ENCODE measurements at places on chromosomes 5 and 9. TPM values are rescaled to one million over a fixed set of nuclear protein-coding genes. Genes with fewer than 3 reads are reported as not detected.

PSAT1 gene
- 0.31 TPM for total RNA-seq

EMB gene
- total RNA-seq, result 6.7 TPM

POC5 gene
- 12.6 TPM for total RNA-seq

MVB12B gene
- total RNA-seq, result 5.9 TPM

RGS7BP gene
- 3.6 TPM for total RNA-seq

TEK gene
- 30.7 TPM for total RNA-seq

ACER2 gene
- 3.5 TPM for total RNA-seq

AMBP gene
- total RNA-seq, result not detected

PALM2AKAP2 gene
- total RNA-seq, result 61.1 TPM

TRIP13 gene
- 0.20 TPM for total RNA-seq

- no peaks in the 10 kb centered on the region for H3K36me3 ChIP-seq
- DNase-seq, result no peak
- H3K27me3 ChIP-seq, result no peaks in the 10 kb centered on the region
- H3K4me3 ChIP-seq, result peak overlapping the region; percentile 66
- peak overlapping the region; percentile 86 for H3K27ac ChIP-seq
These were observed 38.3 kb downstream of the NR2F1 start for GRCh38 chr5:93621327-93621798.

DNA sequence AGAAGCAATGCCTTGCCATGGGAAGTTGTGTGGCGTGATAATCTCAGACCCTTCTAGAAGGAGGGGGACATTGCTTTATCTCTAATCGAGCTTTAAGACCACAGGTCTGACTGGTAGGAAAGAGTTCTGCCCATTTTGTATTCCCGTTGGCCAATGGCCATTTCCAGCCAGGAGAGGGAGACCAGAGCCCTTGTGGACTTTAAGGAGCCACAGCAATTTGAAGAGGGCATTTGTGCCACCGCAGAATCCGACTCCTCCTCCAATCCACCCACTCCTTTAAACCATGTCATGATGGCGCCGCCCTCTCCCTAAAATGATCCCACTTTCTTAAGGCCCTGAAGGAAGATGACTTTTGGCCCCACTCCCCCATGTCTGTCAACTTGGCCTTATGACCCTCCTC is 560.5 kb upstream of the ADAMTS16 start:
- H3K27ac ChIP-seq, result no peak overlapping the region
- H3K27me3 ChIP-seq, result no peaks in the 10 kb centered on the region
- H3K36me3 ChIP-seq, result no peaks in the 10 kb centered on the region

DNA sequence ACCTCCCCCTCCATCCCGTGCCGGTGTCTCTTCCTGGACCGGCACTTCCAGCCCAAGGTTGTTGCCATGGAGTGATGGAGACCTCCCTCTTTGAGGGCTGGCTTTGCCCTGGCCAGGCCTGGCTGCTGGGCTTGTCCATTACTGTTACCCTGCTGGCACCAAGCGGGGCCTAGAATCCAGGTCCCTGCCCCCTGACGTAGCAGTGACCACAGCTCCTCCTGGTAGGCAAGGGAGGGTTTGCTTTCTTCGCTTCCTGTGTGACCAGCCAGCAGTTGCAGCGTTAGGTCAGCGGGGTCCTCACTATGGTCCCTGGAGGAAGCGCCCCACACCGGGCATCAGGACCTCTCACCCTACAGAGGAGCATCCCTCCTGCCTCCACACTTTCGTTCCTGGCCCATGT is 146.7 kb upstream of the COL5A1 start:
- no peak for DNase-seq
- no peak overlapping the region for H3K4me3 ChIP-seq
- no peak overlapping the region for H3K27ac ChIP-seq
- H3K4me1 ChIP-seq, result peaks cover 7% of the 10 kb centered on the region

- H3K27me3 ChIP-seq, result no peaks in the 10 kb centered on the region
- no peak for DNase-seq
- H3K4me1 ChIP-seq, result no peaks in the 10 kb centered on the region
- H3K27ac ChIP-seq, result no peak overlapping the region
- H3K4me3 ChIP-seq, result no peak overlapping the region
- H3K36me3 ChIP-seq, result no peaks in the 10 kb centered on the region
These were observed 6.2 kb downstream of the CORO2A start for GRCh38 chr9:98186236-98186635.

- H3K27me3 ChIP-seq, result no peaks in the 10 kb centered on the region
- no peaks in the 10 kb centered on the region for H3K36me3 ChIP-seq
- H3K4me3 ChIP-seq, result no peak overlapping the region
- H3K27ac ChIP-seq, result no peak overlapping the region
- DNase-seq, result no peak
- H3K4me1 ChIP-seq, result no peaks in the 10 kb centered on the region
These were observed 35.3 kb upstream of the NFIL3 start for GRCh38 chr9:91458906-91459305.

- H3K4me1 ChIP-seq, result no peaks in the 10 kb centered on the region
- DNase-seq, result no peak
- no peak overlapping the region for H3K4me3 ChIP-seq
- no peaks in the 10 kb centered on the region for H3K27me3 ChIP-seq
- H3K27ac ChIP-seq, result no peak overlapping the region
These were observed 553.3 kb downstream of the CCDC171 start for GRCh38 chr9:16106021-16106571.

GRCh38 chr9:121484651-121485446 is 14.8 kb downstream of the GGTA1 start:
- H3K36me3 ChIP-seq, result no peaks in the 10 kb centered on the region
- DNase-seq, result no peak
- H3K27ac ChIP-seq, result peak overlapping the region; percentile 57
- peaks cover 51% of the 10 kb centered on the region for H3K4me1 ChIP-seq

- H3K27ac ChIP-seq, result no peak overlapping the region
- no peaks in the 10 kb centered on the region for H3K27me3 ChIP-seq
- no peak overlapping the region for H3K4me3 ChIP-seq
- no peaks in the 10 kb centered on the region for H3K36me3 ChIP-seq
These were observed 276.2 kb upstream of the POU5F2 start for GRCh38 chr5:94017579-94017978.

DNA sequence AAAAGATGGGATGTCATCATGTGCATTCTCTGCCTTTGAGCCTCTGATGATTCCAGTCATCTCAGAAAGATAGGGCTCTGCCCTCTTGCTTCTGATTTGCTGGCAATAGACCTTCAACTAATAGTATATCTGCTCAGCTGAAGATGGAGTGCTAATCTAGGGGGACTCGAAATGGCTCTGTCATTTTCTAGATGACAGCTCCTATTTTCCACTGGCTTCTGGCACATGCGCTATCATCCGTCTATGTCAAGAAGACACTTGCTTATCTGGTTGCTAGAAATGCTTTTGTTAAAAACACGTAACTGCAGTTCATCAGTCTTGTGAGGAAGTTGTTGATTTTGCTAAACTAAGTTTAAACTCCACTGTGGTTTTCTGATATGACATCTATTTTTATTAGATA is 265.5 kb upstream of the ZNF608 start:
- no peaks in the 10 kb centered on the region for H3K4me1 ChIP-seq
- no peak overlapping the region for H3K4me3 ChIP-seq
- H3K27ac ChIP-seq, result no peak overlapping the region
- H3K27me3 ChIP-seq, result no peaks in the 10 kb centered on the region

DNA sequence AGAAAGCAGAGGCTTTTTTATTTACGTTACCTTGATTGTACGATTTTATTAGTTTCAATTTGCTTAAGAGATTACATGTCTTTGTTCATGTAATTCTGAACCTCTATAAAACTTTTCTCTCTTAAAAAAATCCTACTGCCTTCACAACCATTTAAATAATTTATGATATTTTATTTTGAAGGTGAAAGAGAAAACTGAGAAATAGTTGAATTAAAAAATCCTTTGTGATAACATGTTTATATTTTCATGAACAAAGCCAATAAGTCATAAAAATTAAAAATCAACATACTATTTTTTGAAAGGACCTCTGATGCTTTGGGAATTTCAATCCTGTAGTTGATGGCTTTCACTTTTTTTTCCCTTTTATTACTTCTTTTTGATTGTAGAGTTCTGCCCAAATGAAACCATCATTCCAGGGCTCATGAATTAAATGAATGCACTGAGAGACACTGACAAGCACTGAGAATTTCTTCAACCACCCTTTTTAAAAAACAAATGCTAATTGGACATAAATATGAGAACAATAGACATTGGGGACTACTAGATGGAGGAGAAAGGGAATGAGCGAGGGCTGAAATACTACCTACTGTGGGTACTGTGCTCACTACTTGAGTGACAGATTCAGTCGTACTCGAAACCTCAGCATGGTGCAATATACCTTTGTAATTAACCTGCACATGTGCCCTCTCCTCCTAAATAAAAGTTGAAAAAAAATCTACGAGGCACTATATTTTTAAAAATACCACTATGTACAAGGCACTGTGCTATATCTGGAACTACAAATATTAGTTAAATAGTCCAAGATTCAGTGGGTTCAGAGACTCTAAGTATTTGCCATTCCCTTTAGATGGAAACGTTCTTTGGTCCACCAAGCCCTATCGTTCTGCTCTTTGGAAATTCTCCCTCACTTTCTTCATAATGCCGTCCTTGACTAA is 5.9 kb downstream of the CDKN2A start:
- H3K27ac ChIP-seq, result no peak overlapping the region
- no peak overlapping the region for H3K4me3 ChIP-seq
- peaks cover 39% of the 10 kb centered on the region for H3K27me3 ChIP-seq

- no peak overlapping the region for H3K27ac ChIP-seq
- H3K4me1 ChIP-seq, result no peaks in the 10 kb centered on the region
- no peaks in the 10 kb centered on the region for H3K27me3 ChIP-seq
- no peaks in the 10 kb centered on the region for H3K36me3 ChIP-seq
These were observed 184.5 kb upstream of the PTGER4 start for GRCh38 chr5:40495237-40495635.

- no peak overlapping the region for H3K4me3 ChIP-seq
- H3K27me3 ChIP-seq, result no peaks in the 10 kb centered on the region
- H3K4me1 ChIP-seq, result no peaks in the 10 kb centered on the region
- no peak for DNase-seq
- H3K36me3 ChIP-seq, result no peaks in the 10 kb centered on the region
These were observed 151.7 kb upstream of the ELL2 start for GRCh38 chr5:96113170-96113939.

- H3K27me3 ChIP-seq, result no peaks in the 10 kb centered on the region
- no peak overlapping the region for H3K27ac ChIP-seq
- no peaks in the 10 kb centered on the region for H3K36me3 ChIP-seq
- no peak for DNase-seq
These were observed 97.6 kb downstream of the ARSB start for GRCh38 chr5:78887384-78888118.

Data from right atrium auricular region (tissue), 2 donors.